ENCODE measurements at places on chromosomes 6 and 20.

DNA sequence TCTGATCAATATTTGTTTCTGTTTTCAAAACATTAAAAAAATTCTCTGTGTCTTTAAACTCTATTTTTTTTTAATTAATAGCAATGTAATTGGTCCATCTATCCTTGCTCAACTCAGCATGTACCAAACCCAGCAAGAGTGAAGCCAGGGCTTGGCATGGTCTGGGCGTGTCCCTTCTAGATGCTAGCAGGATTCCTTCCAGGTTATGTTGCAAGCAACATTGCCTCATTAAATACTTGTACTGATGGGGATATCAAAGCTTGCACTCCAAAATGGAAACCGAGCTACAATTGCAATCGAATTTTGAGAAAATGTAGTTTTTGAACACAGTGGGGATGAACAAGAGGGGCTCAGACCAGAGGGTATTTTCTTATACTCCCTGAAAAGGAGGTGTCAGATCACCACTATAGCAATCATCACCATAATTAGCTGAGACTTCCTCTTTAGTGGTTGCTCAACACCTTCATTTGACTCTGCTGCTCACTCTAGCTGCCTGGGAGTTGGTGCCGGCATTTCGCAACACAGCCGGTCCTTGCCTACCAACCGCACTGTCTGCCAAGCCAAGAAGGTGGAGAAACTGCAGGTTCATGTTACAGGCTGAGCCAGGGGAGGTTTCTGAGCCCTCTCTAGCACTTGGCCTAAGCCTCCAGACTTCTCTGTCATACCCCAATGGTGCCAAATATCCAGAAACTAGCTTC lies 67.8 kb upstream of the RALGAPA2 start:
- DNase-seq = peak; percentile 19

DNA sequence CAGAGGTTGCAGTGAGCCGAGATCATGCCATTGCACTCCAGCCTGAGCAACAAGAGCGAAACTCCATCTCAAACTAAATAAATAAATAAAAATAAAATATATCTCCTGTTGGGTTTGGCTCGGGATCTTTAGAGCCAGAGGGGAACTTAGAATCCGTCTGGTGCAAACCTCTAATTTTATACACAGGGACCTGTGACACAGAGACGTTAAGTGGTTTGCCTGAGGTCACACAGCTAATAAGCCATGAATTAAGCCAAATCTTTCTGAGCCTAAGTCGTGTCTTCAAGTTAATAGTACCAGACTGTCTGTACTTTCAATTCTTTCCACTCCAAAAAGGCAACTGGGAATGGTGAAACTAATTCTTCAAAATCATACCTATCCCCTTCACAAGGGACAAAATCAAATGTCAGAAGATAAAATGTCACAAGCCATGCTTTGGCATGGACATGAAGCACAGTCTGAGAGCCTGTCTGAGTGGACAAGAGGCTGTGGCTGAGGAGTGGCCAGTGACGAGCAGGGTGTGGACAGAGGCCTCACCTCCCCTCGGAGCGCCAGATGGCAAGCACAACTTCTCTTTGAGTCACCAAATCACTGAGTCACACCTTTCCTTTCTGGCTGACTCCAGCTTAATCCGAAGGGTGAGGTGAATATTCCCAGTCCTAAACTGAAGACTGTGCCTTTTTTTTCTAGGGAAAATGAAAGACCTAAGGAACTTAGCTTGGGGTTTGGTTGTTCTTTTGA lies 177.4 kb downstream of the TFAP2A start:
- no peak for DNase-seq

DNA sequence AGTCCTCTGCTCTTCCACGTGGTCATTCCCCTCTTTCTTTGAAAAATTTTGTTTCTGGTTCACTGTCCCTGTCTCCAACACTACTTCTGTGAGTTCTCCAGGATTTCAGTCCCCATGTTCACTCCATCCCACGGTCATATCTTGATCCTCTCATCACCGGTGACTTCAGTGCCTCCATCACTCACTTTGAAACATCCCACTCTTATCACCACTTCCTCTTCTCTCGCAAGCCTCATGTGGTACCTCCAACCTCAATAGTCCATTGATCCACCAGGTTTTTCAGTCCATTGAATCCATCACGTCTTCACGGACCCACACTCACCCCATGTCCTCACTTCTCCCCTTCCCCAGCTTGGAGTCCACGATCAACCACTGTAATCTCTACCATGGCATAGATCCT lies 64.8 kb downstream of the CARMIL1 start:
- DNase-seq = no peak

DNA sequence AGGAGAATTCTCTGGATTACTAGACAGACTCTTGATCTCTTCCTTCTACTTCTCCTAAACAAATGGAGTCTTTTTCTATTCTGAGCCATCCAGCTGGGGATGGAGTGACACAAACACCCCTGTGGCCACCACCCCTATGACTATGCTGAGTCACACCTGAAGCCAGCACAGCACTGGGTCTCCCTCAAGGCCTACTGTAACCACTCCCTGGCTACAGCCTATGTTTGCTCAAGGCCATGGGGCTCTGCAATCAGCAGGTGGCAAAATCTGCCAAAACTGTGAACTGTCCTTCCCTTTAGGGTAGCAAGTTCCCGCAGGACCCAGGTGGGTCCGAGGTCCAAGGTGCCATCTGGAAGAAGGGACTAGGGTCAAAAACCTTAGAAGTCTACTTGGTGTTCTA lies 132.3 kb downstream of the TINAG start:
- DNase-seq = no peak

GRCh38 chr6:139030228-139030963 lies 1.9 kb downstream of the ABRACL start:
- DNase-seq = no peak

All from GM23338 (cell line).